ENCODE measurements at places on chromosomes 3 and 15.

DNA sequence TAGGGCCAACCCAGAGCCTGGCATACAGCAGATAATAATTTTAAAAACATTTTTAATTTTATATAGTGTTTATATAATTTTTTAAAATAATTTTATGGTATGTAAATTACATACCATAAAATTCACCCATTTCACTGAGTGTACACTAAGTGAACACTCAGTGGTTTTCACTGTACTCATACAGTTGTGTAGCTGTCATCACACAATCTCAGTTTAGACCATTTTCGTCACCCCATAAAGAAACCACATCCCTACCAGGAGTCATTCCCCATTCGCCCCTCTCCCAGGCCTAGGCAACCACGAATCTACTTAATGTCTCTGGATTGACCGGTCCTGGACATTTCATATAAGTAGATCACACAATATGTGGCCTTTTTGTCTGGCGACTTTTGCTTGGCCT lies 10.2 kb downstream of the EEFSEC start:
- DNase-seq: no peak

- DNase-seq: no peak
These were observed 1024.9 kb downstream of the TUSC7 start for GRCh38 chr3:117734496-117734895.

- no peak for DNase-seq
These were observed 198.6 kb downstream of the VGLL3 start for GRCh38 chr3:86792316-86792715.

- DNase-seq: no peak
These were observed 33.8 kb downstream of the DRD3 start for GRCh38 chr3:114144909-114145688.

DNA sequence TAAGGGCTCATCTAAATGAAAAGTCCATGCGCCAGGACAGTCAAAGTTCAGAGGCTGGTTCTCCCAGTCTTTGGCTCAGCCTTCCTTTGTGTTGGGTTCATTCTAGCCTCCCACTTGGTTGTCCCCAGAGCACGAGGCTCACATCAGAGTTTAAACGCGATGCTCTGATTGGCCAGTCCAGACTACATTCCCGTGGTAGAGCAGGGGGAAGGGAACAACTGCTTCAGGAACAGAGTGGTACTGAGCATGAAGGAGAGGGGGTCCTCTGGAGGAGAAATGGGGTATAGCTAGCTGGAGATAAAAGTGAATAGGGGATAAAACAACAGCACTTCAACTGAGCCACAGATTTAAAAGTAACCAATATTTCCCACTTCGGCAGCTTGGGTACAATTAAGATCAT lies 32.2 kb downstream of the ANAPC13 start:
- no peak for DNase-seq

- DNase-seq: no peak
These were observed 34.8 kb downstream of the NEO1 start for GRCh38 chr15:73087098-73087497.

- DNase-seq: no peak
These were observed 378.7 kb upstream of the TGFBR2 start for GRCh38 chr3:30227571-30228301.

GRCh38 chr15:67941648-67942310 lies 101.9 kb upstream of the RNU6-1 start:
- DNase-seq: no peak

- DNase-seq: no peak
These were observed 90.0 kb upstream of the SPATA12 start for GRCh38 chr3:56970461-56970879.

DNA sequence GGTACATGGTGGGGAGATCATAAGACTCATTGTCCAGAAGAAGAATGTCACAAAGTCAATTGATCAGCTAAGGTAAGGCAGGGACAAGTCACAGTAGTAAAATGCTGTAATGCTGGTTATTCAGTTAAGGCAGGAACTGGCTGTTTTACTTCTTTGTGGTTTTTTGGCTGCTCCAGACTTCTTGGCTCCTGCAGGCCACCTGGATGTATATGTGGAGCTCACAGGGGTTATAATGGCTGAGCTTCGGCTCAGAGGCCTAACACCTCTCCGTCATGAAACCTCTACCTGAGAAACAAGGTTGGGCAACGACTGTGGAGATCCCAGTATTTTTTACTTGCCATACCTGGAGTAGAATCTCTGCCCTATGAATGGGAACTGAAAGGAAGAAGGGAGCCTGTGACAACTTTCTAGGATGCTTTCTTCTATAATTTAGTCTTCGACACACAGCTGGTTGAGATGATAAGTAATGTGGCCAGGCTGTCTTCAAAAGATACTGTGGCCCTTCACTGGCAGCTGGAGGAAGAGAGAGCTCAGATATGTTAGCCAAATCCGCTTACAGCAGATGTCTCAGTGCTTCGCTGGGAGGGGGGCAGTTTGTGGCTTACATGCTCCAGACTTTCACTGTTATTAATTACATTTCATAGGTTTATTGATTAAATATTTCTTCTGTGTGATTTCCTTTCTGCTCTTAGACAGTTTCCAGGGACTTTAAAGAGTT lies 887.8 kb downstream of the IGSF11 start:
- DNase-seq: no peak

DNA sequence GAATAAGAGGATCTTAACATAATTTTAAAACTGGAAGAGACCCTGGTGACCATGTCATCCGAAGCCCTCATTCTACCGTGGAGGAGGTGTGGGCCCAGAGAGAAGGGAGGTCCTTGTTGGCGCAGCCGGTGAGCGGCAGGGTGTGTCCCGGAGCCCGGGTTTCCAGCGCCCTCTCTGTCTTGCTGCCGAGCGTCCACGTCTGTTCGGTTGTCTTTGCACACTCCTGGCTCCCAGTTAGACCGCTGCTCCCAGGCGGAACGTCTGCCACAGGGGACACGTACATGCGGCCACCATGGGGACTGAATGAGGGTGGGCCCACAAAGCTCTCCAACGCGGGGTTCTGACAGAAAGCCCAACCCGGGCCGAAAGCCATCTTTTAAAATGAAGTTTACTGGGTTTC lies 6.6 kb upstream of the MUC4 start:
- DNase-seq: no peak

DNA sequence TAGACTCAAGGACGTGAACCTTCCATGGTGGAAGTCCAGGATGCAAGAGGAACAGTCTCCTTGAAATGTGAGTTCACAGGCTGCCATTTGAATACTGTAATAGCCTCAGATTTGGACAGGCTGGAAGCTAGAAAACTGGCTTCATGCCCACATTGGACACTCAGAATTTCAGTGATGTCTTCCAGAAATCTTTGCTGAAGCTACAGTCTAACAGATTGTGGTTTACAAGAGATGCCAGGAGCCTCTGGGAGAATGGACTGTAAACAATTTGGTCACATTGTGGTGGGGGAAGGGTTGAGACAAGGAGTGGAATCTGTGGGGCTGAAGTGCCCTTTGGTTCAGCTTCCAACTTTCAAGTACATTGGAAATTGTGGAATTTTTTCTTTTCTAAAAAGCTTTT lies 252.0 kb upstream of the PROK2 start:
- DNase-seq: no peak

GRCh38 chr15:82044373-82045178 lies 1.2 kb downstream of the MEX3B start:
- no peak for DNase-seq

- DNase-seq: no peak
These were observed 60.1 kb upstream of the DAZL start for GRCh38 chr3:16665282-16665741.

DNA sequence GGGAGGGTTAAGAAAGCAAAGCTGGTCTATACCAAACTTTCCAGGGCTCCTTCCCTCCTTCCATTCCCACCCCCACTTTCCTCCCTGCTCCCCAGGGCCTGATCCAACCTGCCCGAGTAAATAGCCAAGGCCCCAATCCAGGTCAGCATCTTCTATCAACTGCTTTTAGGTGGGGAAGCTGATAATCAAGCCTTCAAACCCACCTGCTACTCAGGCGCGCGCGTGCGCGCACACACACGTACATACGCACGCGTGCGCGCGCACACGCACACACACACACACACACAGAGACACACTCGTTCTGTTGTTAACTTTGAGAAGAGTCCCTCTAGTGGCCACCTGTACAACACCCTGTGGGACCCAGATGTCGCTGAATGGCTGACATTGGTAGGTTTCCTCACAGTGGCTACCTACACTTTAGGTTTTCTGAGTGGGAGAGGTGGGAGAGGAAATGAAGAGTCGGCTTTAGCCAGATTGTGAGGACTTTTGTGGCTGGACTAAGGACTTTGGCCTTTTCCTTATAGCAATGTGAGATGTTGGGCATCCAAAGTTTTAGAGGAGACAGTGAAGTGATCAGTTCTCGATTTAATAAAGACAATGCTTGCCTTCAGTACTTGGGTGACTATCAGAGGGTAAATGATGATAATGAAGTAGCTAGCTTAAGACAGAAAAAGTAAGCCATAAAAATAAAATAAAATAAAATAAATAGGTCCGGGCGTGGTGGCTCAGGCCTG lies 179.9 kb upstream of the C2CD4B start:
- DNase-seq: peak; percentile 22

DNA sequence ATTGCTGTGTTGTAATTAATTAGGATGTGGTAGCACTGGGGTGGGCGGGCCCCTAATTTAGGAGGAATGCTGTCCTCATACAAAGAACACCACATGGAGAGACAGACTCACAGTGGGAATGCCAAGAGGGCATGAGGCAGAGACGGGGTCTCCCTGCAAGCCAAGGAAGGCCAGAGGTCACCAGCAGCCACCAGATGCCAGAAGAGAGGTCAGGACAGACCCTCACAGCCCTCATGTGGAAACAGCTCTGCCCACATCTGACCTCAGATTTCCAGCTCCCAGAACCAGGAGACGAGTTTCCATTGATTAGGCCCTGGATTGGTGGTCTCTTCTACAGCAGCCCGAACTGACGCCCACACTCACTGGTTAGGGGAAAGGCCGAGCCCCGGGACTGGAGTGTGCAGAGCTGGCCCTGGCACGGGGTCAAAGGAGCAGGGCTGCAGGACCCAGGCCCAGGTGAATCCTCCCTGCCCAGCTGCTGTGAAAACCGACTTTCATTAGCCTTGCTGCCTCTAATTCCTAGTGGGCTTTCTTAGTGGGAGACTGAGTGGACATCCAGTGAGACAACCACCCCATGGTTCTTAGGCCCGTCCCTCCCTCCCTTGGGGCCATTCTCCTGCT lies 43.0 kb upstream of the SLC41A3 start:
- DNase-seq: no peak

DNA sequence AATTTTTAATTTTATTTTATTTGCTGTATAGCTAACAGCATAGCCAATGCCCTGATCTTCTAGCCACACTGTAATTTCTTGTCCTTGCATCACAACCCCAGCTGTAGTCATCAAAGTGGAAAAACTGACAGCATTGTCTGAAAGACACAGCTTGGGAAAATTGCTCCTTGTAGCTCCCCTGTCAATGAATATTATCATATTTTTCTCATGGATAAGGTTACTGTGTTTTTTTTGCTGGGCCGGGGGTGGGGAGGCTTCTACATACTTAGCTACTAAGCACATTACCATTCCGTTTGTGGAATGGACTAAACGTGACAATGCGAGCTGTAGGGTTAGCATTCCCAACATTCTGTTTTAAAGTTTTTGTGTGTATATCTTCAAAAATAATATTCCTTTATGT lies 381.3 kb downstream of the TIGIT start:
- DNase-seq: no peak

GRCh38 chr3:193744822-193745684 lies 152.0 kb downstream of the OPA1 start:
- no peak for DNase-seq

- DNase-seq: no peak
These were observed 1.3 kb downstream of the KLF15 start for GRCh38 chr3:126355777-126356372.

- DNase-seq: no peak
These were observed 291.0 kb downstream of the CLSTN2 start for GRCh38 chr3:140225996-140226395.

DNA sequence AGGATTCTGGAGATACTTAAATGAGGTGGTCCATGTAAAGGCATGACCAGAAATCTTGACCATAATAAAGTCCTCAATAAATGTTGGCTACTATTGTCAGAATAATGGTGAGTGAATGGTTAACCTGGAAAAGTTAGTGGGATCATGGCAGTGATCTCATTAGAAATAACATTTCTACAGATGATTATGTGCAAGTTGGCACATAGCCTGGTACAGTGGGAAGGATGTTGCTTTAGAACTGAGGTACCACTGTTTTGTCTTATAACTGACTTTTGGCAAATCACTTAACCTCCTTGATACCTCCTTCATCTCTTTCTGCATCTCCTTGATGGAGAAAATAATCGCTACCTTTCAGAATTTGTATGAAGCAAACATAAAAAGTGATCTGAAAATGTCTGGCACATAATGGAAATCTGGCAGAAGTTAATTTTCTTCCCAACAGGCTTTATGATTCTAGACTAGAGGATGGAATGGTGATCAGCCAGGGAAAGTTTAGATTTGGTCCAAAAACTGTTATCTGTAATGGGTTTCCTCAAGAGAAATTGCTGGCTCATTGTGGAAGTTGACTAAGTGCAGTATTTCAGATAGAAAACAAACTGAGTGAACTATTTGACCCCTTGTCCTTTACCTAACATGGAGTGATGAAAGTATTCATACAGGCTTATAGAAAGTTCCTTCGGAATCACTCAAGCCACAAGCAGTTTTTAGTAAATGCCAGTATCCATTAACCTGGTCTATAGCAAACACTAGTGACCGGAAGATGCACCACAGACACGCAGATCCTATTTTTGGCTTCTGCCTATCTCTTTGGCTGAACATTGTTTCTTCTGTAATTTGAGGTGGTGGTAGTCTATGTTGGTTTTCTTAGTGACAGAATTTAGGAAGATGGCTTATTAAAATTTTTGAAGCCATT lies 449.6 kb upstream of the TGFBR2 start:
- DNase-seq: no peak

GRCh38 chr15:48641416-48641815 lies 4.1 kb downstream of the FBN1 start:
- DNase-seq: no peak

DNA sequence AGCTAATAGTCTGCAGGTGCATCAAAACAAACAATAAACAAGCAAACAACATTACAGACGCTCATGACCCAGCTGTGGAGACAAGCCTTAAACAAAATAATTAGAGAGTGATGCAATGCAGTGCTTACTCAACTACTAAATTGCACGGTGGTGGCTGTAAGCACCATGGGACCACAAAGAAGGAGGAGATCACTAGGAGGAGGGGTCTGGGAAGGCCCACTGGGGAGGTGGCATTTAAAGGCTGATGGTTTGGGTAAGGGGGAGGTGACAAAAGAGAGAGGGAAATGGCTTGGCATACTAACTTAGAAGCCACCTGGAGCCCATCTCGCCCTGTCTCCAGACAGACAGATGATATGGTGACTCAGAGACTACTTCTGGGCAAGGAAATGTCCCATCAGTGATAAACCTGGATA lies 516.7 kb downstream of the FOXP1 start:
- no peak for DNase-seq

- no peak for DNase-seq
These were observed 180.6 kb upstream of the RBMS3 start for GRCh38 chr3:29100292-29100691.

Data from stimulated activated CD4-positive, alpha-beta T cell treated with anti-CD3 and anti-CD28 coated beads, Interleukin-15, amount 100 ng/mL, for 1 hour (primary cell).